ENCODE measurements at places on chromosomes 13 and 19.

GRCh38 chr13:105441051-105441750 is 1094.3 kb downstream of the EFNB2 start:
- no peak for DNase-seq

GRCh38 chr13:53151336-53152056 is 122.9 kb downstream of the OLFM4 start:
- peak; percentile 79 for DNase-seq

DNA sequence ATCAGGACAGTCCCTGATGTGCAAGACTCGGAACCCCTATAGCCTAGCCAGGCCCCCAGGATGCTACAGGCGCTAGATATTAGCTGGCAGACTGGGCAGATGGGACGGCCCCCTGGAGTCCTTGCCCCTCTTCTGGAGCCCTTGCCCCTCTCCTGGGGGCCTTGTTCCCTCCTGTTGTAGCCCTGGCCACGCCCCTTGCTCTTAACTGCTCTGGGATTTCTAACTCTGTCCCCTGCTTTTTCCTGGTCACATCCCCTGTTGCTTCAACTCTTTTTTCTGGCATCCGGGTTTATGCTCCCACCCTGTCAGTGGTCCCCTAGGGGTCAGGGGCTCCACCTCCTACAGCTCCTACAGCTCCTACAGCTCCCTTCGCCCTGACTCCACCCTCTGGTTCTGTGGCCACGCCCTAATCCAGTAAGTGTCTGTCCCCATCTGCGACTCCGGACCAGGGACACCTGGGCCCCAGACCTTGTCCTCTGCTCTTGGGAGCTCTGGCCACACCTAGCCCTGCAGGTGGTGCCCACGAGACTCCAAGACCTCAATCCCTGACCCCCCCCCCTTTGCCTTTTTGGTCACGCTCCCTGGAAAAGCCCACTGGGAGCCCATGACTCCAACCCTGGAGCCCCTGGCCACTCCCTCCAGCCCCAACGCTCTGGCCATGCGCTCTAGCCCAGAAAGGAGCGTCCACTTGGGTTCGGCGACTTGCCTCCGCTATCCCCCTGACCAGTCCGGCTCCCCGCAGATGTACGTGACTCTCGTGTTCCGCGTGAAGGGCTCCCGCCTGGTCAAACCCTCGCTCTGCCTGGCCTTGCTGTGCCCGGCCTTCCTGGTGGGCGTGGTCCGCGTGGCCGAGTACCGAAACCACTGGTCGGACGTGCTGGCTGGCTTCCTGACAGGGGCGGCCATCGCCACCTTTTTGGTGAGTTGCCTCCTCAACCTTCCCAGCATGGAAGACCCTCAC is 6.8 kb downstream of the PLPPR2 start:
- DNase-seq = no peak

DNA sequence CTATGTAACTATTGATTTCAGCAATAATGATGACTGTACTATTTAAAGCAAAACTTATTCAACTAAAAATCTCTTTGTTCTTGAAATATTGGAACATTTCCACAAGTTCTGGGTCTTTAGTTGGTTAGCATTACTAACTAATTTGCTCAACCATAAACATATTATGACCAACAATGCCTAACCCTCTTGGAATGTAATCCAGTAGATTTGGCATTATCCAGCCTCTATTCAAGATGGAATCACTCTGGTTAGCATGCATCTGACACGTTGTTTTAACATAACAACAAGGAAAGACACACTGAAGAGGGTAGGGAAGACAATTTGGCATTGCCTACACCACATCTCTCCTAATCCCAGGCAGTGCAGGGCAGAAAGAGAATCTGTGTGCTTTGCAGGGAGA is 941.3 kb upstream of the PCDH20 start:
- DNase-seq = no peak

GRCh38 chr13:23626700-23627099 is 56.5 kb downstream of the TNFRSF19 start:
- peak; percentile 64 for DNase-seq

GRCh38 chr19:46748325-46749109 is 2.3 kb upstream of the STRN4 start:
- DNase-seq = no peak

GRCh38 chr19:53991224-53992113 is at the start of gene CACNG6:
CACNG6 (plus strand) TSS chr19:53991637; CDS start chr19:53992878, 1,241 bp downstream.
- no peak for DNase-seq

DNA sequence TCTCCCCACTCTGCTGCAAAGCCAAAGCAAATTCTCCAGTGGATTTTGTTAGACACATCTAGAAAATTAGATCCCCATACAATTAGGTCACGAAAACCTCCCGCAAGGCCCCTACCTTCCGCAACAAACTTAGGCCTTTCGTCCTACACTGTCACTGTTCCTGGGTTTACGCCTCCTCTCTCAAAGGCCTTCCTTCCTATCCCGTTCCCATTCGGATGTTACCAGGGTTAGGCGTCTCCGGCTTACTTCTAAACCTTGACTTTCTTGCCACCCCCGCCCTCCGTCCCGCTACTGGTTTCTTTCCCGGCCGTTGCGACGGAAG is 754 bp downstream of the RNF6 start:
- DNase-seq = no peak

DNA sequence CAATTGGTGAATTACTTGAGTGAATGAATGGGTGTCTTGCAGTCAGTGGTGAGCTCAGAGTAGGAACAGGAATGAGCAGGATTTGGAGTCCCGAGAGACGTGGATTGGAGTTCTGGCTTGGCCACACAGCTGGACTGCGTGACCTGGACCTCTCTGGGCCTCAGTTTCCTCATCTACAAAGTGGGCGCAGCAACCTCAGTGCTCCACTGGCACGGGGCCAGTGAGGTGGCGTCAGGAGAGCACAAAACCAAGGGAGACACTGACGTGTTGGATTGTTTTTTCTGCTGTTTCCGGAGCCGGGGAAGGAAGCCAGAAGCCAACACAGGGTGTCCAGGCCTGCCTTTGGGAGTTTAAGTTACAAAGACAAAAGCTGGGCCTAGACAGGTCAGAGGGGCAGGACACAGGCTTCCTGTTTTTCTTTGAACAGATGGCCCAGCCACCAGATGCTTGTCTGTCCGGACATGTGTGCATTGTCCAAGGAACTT is 6.5 kb upstream of the DOCK6 start:
- DNase-seq = peak; percentile 53

GRCh38 chr13:80508031-80508430 is 167.1 kb upstream of the SPRY2 start:
- DNase-seq = no peak

- DNase-seq = no peak
These were observed 14.4 kb downstream of the LILRB4 start for GRCh38 chr19:54677217-54677616.

DNA sequence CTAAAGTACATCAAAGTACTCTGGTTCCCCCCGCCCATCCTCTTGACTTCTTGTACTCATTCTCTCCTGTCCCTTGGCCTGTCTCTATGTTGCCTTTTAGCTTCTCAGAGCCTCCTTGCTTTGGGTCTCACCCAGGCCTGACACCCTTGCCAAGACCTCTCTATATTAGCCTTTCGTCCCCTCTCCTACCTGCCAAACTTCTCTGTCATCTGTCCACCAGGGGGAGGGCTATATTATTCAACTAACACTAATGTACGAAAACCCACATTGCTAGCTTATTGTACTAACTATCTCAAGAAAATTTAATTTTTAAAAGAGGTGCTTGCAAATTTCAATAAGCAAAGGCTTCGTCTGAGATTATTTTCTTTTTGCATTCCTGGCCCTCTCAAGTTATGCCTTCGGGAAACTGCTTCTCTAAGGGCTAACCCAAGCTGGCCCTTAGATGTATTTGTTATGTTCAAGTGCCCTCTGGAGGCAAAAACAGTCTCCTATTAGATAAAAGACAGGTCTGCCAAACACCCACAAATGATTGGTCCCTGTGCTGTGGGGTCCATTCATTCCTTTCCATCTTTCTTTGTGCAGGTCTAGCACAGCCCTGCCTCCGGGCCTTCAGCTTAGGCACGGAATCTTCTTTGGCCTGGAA is 6.3 kb upstream of the MRPS31 start:
- DNase-seq = peak; percentile 83

DNA sequence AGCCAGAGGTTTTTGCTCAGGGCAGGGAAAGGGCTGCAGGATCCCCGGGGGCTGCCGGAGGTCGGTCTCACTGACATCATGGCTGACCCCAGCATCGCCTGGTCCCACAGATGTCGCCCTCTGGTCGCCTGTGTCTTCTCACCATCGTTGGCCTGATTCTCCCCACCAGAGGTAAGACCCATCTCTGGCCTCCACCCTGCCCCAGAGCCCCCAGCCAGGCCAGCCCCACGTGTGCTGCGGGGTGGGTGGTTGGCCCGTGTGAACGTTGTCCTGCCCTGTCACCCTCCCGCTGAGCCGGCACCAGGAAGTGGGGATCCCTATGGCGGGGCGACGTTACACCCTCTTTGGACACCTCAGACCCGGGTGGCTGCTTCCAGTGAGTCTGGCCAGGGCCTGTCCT is 906 bp downstream of the FXYD5 start:
- no peak for DNase-seq

GRCh38 chr19:46958532-46958931 is 61.1 kb upstream of the NPAS1 start:
- DNase-seq = no peak

- no peak for DNase-seq
These were observed 61.8 kb downstream of the OLFM4 start for GRCh38 chr13:53090461-53090860.

GRCh38 chr19:920051-920864 is 3.1 kb downstream of the KISS1R start:
- no peak for DNase-seq

DNA sequence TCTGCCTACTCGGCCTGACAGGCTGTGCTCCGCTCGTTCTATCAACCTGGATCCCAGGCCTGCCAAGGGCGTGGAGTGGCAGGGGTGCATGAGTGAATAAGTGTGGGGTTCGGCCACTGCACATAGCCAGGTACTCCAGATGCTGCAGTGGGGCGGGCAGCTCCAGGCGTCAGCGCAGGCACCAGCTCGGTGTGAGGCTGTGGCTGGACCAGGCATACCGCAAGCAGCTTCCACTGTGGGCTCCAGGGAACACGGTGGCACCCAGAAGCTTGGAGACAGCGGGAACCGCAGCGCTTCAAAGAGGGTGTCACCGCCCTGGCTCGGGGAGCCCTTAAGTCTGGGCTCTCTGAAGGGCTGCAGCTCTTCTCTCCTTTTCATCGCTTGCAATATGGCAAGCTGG is 1630.2 kb downstream of the OLFM4 start:
- no peak for DNase-seq

DNA sequence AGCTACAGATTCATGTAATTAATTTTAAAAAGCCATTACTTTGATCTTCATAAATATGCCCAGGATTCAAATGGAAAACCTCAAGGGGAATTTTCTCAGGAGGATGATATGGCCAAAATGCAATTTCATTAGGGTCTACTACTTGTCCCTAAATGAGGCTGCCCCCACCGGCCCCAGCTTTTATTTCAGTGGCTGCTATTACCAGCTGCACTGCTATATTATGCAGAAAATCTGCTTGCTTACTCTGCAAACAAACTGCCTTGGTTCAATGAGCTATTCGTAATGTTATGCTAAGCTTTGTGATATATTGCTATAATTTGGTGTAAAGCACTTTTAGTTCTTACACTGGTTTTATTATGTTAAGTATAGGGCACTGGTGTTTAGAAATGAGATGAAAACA is 137.3 kb upstream of the TMTC4 start:
- no peak for DNase-seq

GRCh38 chr19:19285686-19286085 is 12.6 kb upstream of the TM6SF2 start:
- DNase-seq = no peak

DNA sequence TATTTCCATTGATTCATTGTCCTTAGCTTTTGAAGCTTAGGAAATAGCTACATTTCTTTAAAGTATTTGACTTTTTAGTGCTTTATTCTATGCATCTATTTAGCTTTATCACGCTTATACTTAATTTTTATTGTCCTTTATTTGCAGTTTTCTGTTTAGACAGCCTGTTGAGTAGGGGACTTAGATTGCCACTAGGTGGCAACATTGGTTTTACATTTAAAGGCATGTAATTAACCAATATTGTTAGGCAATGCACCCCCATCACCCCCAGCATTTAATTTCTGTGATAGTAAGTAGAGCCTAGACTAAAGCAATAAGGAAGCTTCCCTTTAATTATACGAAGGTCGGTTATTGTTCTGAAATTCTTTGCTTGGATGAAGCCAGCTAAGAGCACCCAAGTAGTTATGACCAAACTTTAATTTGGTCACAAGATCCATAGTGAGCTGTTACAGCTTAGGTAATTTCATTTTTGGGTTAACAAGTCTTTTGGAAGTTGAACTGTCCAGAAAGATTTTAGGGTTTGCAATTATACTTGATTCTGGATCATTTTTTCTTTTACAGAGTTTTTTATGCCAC is 36.5 kb downstream of the B3GLCT start:
- DNase-seq = peak; percentile 55

GRCh38 chr19:39906283-39906682 is 28.2 kb downstream of the FCGBP start:
- DNase-seq = no peak

GRCh38 chr19:19211499-19212420 is at the start of gene NCAN:
NCAN (plus strand) TSS chr19:19211958; CDS start chr19:19216954, 4,996 bp downstream.
- DNase-seq = no peak

- no peak for DNase-seq
These were observed at the start of gene NDUFA11 for GRCh38 chr19:5903624-5904351. NDUFA11 (minus strand) TSS chr19:5903790; CDS start chr19:5903708, 82 bp downstream.

DNA sequence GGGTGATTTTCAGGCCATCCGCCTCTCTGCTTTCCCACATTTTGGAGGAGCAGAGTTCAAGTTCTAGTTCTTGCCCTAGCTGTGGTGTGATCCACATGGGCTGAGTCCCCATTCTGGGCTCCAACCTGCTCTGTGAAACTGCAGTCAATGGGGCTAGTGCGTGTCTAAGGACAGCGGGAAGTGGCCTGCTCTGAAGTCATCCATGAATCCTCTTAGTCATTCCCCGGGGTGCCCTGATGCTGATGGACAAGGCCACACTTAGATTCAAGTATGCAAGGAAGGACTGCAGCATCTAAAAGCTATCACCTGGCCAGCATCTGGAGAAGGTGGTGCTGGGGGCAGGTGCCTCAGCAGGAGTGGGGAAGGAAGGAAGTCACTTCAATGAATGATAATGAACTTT is 94.6 kb downstream of the TSHZ3 start:
- no peak for DNase-seq

- no peak for DNase-seq
These were observed 22.8 kb downstream of the ATP8A2 start for GRCh38 chr13:25394402-25395060.

- no peak for DNase-seq
These were observed 43.1 kb downstream of the CYP4F22 start for GRCh38 chr19:15551293-15552004.
